Mucosa of descending colon (tissue), 3 donors: ENCODE measurements at places on chromosomes 3 and 15.

- no peak for DNase-seq
These were observed 143.3 kb downstream of the EPHA3 start for GRCh38 chr3:89250742-89251141.

DNA sequence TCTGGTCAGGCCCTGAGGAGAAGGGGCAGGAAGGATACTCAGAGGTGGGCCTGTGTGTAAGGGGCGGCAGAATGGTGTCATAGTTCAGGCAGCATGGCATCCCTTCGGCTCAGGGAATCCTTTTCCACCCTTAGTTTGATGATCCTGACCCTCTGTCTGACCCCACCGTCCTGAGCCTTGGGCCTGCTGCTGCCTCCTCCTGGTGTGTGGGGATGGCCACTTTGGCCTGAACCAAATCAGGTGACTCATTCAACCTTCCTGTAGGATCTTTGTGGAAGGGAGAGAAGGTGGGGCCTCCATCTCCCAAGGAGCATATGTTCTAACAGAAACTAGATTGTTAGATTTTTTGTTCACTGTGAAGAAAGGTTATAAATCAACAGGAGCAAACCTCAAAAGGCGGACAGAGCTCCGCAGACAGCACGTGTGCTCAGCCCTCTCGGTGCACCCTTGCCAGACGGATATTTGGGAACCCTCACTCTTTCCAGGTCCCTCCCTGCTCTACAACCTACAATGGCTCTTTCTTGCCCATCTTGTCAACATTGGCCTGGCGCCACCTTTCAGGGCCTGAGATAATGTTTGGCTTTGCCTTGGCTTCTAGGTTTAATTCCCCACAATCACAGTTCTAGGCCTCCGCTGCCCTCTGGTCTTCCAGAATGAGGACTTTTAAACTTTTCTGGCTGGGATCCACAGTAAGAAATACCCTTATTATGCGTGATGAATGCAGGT, 21.7 kb downstream of the THSD4 start:
- no peak for DNase-seq

DNA sequence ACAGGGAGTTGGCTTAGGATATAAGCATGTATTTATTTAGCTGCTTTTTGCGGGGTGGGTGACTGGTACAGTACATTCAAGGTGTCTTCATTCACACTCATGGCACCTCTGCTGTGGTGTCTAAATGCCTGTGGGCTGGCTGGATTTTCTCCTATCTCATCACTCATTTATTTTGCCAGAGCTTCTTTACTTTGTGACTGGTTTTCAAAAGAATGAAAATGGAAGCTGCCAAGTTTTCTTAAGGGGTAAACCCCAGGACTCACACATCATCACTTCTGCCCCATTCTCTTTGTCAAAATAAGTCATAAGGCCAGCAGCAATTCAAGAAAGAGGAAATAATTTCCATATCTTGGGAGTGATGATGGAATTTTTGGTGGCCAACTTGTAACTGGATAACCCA, 493.4 kb upstream of the ALCAM start:
- DNase-seq: no peak

- DNase-seq: no peak
These were observed 26.0 kb upstream of the MAGEF1 start for GRCh38 chr3:184737641-184738505.

- no peak for DNase-seq
These were observed 249.4 kb upstream of the TPM1 start for GRCh38 chr15:62792986-62793751.

DNA sequence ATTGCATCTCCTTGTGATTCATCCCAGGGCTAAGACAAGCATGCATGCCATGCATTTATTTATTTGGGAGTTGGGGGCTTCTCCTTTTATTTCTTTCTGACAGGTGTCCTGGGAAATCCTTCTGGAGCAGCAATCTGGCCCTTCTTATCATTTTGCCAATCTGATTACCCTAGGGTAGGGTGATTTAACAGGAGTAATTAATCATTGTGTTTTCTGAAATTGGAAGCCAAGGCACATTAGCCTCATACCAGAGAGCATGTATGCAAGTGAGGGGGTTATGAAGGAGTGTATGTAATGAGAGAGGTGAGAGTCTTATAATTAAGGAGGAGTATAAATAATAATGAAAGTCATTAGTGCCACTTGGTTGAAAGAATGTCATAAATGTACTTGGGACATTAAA, 37.4 kb upstream of the ARPP21 start:
- no peak for DNase-seq

GRCh38 chr3:141729240-141729639, 8.9 kb upstream of the RNF7 start:
- no peak for DNase-seq

DNA sequence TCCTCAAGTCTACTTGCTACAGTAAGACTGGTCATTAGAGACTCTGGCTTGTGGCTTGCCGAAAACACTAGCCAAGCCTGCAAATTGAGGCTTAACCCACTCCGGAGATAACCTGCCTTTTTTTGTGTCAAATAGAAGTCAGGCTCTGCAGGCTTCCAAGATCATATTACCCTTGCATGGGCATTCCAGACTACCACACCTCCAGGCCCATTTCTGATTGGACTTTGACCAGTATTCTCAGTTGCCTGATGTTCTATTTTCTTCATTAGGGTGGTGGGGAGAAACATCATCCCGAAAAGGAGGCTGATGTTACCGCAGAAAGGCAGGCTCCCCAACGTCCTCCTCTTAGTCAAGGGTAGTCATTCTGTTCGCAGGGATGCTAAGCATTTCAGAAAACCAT, 68.1 kb upstream of the FOXP1 start:
- no peak for DNase-seq

- no peak for DNase-seq
These were observed 22.2 kb downstream of the FXR1 start for GRCh38 chr3:180934638-180935037.

DNA sequence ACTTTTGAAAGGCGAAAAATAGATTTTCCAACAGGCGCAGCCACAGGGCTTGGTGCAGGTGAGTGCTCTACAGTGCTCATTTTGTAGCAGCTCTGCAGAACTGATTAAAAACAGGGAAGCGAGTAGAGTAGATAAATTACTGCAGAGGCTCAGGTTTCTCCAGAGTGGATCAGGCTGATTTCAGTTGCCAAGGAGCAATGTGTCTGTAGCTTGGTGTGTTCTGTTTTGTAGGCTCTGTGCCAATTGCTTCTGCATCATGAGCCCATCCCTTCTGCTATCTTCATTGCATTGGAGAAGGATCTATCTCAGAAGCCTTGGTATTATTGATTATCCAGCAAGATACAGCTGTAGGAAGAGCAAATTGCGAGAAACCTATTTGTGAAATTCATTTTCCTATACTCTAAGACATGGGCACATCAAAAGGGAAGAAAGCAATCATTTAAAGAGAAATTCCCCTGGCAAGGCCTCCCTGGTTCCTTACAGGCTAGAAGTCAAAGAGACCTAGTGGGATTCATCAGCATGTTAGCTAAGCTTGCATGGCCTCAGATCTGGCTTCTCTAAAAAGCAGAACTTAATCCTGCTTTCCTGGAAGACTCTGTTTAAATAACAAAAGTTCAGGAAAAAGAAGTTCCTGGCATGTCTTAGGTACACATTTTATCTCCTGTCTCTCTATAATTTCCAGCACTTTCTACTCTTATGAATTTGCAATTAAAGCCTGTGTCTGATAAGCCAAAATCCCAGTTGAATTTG, 432.4 kb upstream of the ATP10A start:
- no peak for DNase-seq

DNA sequence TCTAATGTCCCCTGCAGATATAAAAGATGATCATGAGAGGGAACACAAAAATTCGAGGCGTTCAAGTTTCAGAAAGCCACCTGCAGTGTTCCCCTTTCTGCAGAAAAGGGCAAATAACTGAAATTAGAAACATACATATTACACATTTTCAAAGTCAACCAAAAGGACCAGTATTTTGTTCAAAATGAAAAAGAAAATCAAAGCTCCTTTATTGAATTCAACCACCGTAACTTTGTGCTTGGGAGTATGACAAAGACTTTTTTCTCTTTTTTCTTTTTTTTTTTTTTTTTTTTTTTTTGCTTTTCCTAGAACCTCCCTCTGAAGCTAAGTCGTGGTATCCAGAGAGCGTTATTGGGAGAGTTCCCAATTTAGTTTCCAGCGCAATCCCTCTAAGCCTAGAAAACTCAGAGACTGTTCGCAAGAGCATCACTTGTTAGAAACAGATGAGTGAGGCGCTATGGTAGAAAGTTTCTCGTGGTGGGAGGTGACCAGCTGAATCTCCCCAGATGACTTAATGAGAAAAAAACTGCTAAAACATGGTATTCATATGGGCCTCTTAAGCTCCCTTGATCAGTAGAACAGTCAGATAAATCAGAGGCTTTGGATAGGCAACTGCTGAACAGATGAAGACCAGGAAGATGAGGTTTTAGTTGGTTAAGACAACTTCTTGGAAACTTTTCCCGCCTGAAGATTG, 77.4 kb downstream of the MB21D2 start:
- DNase-seq: no peak

GRCh38 chr15:60964527-60964926, 264.6 kb downstream of the RORA start:
- no peak for DNase-seq

GRCh38 chr3:43512754-43513404, 108.9 kb downstream of the ANO10 start:
- no peak for DNase-seq

- DNase-seq: no peak
These were observed 95.4 kb downstream of the PLOD2 start for GRCh38 chr3:146065573-146066006.

DNA sequence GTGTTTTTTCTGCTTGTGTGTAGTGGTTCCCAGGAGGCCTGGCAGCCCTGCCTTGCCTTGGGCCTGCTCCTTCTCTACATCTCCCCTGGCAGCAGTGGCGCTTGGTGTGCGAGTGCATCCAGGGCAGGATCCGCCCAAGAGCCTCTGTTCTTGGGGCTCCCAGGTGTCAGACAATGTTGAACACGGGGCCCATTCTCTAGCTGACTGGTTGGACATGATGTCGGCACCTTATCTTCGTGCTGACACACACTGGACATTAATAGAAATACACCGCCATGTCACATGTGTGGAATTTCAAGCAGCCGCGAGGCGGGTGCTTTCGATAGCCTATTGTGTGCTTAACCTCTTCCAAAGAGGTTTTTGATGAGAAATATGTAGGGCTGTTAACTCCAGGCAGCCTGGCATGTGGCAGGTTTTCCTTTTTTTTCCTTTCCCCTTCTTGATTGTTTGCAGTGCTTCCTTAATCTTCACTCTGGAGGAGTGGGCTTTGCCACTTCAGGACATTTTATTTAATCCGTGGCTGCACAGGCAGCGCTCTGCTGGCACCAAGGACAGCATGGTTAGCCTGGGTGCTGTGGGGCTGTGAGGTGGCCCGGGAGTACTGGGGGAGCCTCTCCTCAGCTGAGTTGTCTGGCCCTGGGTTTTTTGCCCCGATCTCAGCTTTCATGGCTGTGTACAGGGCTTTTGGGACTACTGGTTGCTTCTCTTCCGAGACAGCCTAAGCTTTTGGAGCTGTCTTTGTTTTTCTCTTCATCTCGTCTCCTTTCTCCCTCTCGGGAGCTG, 42.5 kb downstream of the CHCHD6 start:
- no peak for DNase-seq

GRCh38 chr3:179942553-179943075, 94.1 kb downstream of the PEX5L start:
- DNase-seq: no peak

DNA sequence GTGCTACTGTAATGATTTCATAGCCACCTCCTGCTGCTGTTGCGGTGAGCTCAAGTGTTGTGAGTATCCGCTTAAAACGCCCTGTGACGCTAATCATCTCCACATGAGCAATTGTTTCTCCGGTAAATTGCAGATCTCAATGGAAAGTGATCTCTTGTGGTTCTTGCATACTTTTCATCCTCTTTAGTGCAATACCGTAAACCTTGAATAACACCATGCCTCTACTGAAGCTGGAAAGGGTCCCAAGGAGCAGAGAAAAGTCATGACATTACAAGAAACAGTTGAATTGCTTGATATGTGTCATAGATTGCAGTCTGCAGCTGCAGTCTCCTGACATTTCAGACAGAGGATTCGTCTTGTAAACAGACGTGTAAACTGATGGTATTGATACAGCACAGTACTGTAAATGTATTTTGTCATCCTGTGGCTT, 6.0 kb upstream of the CEMIP start:
- DNase-seq: no peak

DNA sequence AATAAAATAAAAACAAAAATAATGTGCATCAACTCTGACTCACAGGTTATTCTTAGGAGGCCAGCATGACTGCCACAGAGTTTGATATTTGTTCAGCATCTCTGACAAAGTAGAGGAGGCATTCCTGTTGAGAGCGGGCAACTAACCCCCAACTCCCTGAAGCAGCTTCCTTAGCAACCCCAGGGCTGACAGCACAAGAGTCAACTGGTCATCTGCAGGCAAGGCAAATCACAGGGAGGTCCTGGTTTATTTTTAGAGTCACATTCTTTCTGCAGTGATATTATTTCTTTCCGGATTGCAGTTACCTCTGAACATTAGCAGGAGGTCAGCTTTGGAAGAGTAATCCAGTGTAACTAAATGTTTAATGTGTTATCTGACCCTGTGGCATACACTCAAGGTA, 273.0 kb downstream of the PLCL2 start:
- DNase-seq: no peak

DNA sequence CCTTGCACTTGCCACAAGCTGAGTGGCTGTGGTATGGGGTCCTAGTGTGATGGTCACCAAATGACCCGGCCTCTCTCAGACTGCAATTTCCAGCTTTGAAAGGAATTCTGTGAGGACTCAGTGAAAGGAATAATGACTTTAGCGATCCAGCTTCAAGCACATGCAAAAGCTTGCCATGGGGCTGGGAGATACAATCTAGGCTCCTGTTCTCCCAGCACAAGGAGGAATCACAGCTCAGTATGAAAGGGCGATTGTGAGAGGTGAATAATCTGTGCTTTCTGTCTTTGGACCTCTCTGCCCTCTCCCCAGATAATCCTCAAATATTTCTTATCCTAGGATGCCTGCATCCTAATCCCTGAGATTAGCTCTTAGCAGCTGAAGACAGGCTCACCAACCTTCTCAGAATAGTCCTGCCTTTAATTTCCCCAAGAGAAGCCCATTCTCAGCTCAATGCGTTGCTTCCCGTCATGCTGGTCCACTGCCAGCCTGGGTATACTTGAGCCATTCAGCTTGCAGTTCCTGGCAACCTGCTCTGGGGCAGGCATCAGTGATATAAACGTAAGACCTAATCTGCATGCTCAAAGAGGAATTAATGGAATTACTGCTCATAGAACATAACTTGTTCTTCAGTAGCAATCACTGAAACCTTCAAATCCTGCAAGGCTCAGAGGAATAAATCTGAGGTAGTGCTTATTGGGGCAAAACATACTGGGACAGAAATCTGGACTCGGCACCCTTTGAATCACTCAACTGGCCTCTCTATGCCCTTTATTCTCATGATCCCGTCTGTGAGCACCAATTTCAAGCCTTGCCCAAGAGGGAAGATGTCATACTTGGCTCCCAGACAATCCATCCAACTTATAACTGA, 15.1 kb downstream of the TLNRD1 start:
- DNase-seq: no peak
